ENCODE measurements at places on chromosomes 7 and 10. TPM values are rescaled to one million over a fixed set of nuclear protein-coding genes. Genes with fewer than 3 reads are reported as not detected.

GRCh38 chr10:6269953-6270867, 67.5 kb downstream of the PFKFB3 start:
- no peaks in the 10 kb centered on the region for H3K27me3 ChIP-seq
- H3K27ac ChIP-seq, result no peak overlapping the region
- peaks cover 6% of the 10 kb centered on the region for H3K36me3 ChIP-seq
- DNase-seq, result no peak
- no peak overlapping the region for H3K4me3 ChIP-seq

DNA sequence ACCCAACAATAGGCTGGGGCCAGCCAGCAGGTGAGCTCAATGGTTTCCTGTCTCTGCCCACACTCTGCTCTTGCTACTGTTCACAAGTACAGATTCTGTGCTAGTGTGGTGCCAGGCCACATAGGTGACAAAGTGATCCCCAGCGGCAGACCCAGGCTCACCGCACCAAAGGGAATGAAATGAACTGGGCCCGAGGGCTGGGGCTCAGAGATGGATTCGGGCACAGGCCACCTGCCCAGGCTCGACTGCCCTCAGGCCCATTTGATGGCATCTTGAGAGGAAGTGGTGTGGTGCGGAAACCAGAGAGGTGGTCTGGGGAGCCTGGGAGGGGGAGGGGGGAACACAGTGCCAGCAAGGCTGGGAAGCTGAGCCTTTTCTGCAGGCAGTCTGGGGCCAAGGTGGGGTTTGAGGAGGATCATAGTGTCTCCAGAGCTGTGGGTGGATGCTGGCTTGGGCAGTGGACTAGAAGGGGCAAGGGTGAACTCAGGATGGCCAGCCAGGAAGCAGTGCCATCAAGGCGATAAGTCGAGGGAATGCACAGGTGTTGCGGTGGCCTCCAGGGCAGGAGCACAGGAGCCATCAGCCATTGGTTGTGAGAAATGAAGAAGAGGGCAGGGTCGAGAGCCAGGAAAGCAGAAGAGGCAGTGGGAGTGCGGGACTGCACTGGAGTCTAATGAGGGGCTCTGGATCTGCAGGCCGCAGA, 85.2 kb downstream of the ARHGAP22 start:
- no peak overlapping the region for H3K4me3 ChIP-seq
- peaks cover 21% of the 10 kb centered on the region for H3K27me3 ChIP-seq
- no peaks in the 10 kb centered on the region for H3K36me3 ChIP-seq
- DNase-seq, result no peak
- H3K4me1 ChIP-seq, result no peaks in the 10 kb centered on the region

GRCh38 chr7:116706668-116707126, 34.7 kb downstream of the MET start:
- H3K4me1 ChIP-seq, result peaks cover 82% of the 10 kb centered on the region
- DNase-seq, result peak; percentile 45
- peak overlapping the region; percentile 82 for H3K27ac ChIP-seq
- H3K4me3 ChIP-seq, result peak overlapping the region; percentile 55

- H3K4me3 ChIP-seq, result no peak overlapping the region
- no peaks in the 10 kb centered on the region for H3K36me3 ChIP-seq
- H3K27me3 ChIP-seq, result peaks cover 16% of the 10 kb centered on the region
- DNase-seq, result no peak
- H3K27ac ChIP-seq, result no peak overlapping the region
Measured at GRCh38 chr7:91323626-91324158, 59.5 kb downstream of the FZD1 start.

DNA sequence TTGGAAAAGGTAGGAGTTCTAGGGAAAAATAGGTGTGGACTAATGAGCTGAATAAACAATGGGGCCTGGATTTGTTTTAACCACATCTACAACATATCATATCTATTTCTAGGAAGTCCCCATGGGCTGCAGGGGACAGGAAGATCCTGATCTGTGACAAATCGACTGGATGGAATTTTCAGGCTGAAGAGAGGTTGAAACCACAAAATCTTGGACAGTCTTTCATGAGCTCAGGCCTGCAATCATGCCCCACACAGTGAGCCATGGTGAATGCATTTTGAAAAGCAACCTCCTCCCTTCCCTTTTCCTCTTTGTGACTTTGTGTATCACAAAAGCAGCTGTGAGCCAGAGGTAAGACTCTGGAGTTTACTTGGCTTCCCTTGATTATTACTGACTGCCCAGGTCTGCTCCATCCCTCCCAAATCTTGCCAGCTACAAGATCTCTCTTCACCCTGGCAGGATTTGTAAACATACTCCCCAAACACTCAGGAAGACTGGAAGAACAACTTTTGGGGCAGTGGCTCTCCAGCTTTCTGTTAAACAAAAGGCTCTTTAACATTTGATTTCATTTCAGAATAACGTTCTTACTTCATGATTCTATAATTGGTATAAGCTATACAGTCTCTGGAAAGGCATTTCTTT, 66.4 kb downstream of the ASAH2B start:
- H3K27me3 ChIP-seq, result no peaks in the 10 kb centered on the region
- H3K4me1 ChIP-seq, result peaks cover 14% of the 10 kb centered on the region
- no peak overlapping the region for H3K4me3 ChIP-seq
- H3K36me3 ChIP-seq, result no peaks in the 10 kb centered on the region

Gene FEZF1
- total RNA-seq, result 0.22 TPM

Gene EIF4H
- total RNA-seq, result 191 TPM

Gene ZPBP
- not detected for total RNA-seq

Gene LRRC18
- not detected for total RNA-seq

Gene ABCB1
- total RNA-seq, result 15.8 TPM

Gene NACAD
- total RNA-seq, result 1.0 TPM
